Colonic mucosa (tissue), 4 donors: ENCODE measurements at places on chromosomes 6 and 20. TPM values are rescaled to one million over a fixed set of nuclear protein-coding genes. Genes with fewer than 3 reads are reported as not detected.

The TRIM10 gene
- 3.8 TPM for total RNA-seq

GRCh38 chr6:5896476-5897200, 110.1 kb downstream of the NRN1 start:
- H3K36me3 ChIP-seq: no peaks in the 10 kb centered on the region
- no peak overlapping the region for H3K4me3 ChIP-seq
- H3K27me3 ChIP-seq: no peaks in the 10 kb centered on the region
- H3K4me1 ChIP-seq: no peaks in the 10 kb centered on the region
- no peak for DNase-seq

DNA sequence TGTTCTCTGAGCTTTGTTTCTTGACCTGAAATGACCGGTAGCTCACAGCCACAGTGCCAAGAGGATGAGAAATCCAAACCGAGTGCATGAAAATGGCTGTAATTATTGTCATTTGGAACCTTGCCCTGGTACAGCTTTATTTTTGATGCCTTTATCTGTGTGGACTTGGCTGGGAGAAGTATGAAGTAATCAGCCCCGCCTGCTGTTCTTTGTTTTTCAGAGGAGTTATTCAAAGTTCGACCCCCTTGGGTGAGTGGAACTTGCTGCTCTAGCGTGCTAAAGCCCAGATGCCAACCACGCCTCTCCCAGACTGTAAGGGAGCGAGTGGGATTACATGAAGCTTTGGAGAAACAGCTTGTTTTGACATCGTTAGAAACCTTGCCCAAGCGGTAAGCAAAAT, 48.3 kb downstream of the ECT2L start:
- H3K27ac ChIP-seq: no peak overlapping the region
- no peaks in the 10 kb centered on the region for H3K27me3 ChIP-seq
- no peaks in the 10 kb centered on the region for H3K4me1 ChIP-seq

GRCh38 chr6:27129095-27129815, 118.2 kb upstream of the PRSS16 start:
- no peak for DNase-seq
- no peak overlapping the region for H3K4me3 ChIP-seq
- H3K27ac ChIP-seq: no peak overlapping the region
- H3K4me1 ChIP-seq: no peaks in the 10 kb centered on the region

The FAM217A gene
- total RNA-seq: not detected

- peaks cover 9% of the 10 kb centered on the region for H3K4me1 ChIP-seq
- H3K36me3 ChIP-seq: no peaks in the 10 kb centered on the region
- DNase-seq: no peak
- no peak overlapping the region for H3K27ac ChIP-seq
Observed at GRCh38 chr20:45826381-45827019, 612 bp downstream of the TNNC2 start.

DNA sequence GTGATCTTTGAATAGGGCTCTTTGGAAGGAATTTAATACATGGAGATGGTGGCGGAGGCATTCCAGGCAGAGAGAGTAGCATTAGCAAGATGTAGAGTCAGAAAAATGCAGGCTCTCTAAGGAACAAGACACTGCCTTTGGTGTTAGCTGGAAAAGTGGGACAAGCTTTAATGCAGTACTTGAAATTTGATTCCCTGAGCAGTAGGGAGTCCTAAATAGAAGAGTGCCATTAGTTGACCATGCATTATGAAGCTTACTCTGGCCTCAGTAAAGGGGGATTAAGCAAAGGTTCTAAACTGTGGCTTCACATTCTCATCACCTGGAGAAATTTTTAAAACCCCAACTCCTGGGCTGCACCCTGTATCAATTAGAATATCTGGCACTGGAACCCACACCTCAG, 494.8 kb upstream of the SOX4 start:
- no peaks in the 10 kb centered on the region for H3K27me3 ChIP-seq
- H3K4me1 ChIP-seq: no peaks in the 10 kb centered on the region
- H3K27ac ChIP-seq: no peak overlapping the region
- H3K36me3 ChIP-seq: no peaks in the 10 kb centered on the region
- H3K4me3 ChIP-seq: no peak overlapping the region

The ASXL1 gene
- total RNA-seq: 40.4 TPM

DNA sequence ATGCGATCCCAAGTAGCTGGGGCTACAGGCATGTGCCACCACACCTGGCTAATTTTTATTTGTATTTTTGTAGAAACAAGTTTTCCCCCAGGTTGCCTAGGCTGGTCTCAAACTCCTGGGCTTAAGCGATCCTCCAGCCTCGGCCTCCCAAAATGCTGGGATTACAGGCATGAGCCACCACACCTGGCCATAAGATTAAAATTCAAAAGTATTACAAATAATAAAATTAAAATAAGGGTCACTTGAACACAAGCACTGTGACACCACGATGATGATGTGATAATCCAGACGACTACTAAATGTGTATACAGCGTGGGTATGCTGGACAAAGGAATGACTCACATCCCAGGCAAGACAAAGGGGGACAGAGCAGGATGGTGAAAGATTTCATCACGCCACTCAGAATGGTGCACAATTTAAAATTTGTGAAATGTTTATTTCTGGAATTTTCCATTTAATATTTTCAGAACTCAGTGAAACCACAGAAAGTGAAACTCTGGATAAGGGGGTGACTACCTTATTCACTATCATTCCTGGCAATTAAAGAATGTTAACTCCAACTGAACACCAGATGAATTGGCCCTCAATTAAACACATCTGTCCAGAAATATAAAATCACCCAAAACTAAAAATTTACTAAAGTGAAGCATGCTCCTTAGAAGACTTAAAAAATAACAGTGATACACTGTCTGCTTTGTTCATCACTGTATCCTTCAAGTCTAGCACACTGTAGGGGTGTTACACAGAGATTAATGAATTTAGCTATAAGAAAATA, 13.1 kb downstream of the B4GALT5 start:
- no peak for DNase-seq
- H3K4me3 ChIP-seq: no peak overlapping the region
- no peaks in the 10 kb centered on the region for H3K27me3 ChIP-seq
- H3K4me1 ChIP-seq: peaks cover 3% of the 10 kb centered on the region
- H3K27ac ChIP-seq: no peak overlapping the region

GRCh38 chr6:137829641-137830083, 37.4 kb upstream of the TNFAIP3 start:
- H3K27me3 ChIP-seq: no peaks in the 10 kb centered on the region
- no peaks in the 10 kb centered on the region for H3K4me1 ChIP-seq
- no peak overlapping the region for H3K27ac ChIP-seq
- no peak for DNase-seq
- H3K4me3 ChIP-seq: no peak overlapping the region
- no peaks in the 10 kb centered on the region for H3K36me3 ChIP-seq

The PACSIN1 gene
- 0.05 TPM for total RNA-seq

The BTN2A1 gene
- total RNA-seq: 27.8 TPM

The MYT1 gene
- 0.22 TPM for total RNA-seq

- no peaks in the 10 kb centered on the region for H3K27me3 ChIP-seq
- no peaks in the 10 kb centered on the region for H3K4me1 ChIP-seq
- DNase-seq: no peak
- no peaks in the 10 kb centered on the region for H3K36me3 ChIP-seq
Observed at GRCh38 chr20:54364365-54364764, 111.0 kb upstream of the DOK5 start.

DNA sequence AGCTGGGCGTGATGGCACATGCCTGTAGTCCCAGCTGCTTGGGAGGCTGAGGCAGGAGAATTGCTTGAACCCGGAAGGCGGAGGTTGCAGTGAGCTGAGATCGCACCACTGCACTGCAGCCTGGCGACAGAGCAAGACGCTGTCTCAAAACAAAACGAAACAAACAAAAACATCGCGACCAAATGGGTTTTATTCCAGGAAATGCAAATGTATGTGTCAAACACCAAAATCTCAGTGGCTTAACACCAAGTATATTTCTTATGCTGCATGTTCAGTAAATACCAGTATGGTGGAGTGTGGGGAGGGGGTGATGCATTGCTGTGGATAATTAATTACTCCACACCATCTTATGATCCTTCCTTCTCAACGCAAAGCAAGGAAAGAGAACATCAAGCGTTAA, 28.1 kb downstream of the ACTR5 start:
- H3K27me3 ChIP-seq: no peaks in the 10 kb centered on the region
- H3K36me3 ChIP-seq: no peaks in the 10 kb centered on the region
- H3K4me3 ChIP-seq: no peak overlapping the region
- DNase-seq: no peak

The PLG gene
- 0.16 TPM for total RNA-seq

DNA sequence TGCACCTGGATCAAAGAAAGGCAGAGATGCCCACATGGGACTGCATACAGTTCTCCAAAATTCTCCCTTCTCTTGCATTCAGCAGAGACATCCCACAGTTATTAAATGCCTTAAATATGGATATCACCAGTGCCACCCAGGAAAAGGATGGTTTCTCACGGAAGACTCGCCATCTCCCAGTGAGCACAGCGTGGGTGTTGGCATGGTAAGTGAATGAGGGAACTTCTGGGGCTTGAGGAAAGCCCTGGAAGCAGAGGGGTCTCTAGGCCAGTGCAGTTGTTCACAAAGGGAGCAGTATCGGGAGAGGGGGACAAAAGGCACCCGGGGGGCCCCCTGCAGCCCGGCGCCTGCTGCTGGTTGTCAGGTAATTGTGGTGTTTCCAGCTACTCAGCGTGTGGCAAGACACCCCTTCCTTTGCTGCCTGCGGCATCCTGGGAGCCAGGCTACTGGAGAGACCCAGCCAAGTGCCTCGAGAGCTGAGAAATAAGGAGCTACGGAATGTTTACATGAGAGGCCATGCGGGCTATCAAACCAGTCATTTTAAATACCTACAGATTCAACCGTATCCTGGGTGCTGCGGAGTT, 125.4 kb downstream of the PXDC1 start:
- no peaks in the 10 kb centered on the region for H3K27me3 ChIP-seq
- no peaks in the 10 kb centered on the region for H3K36me3 ChIP-seq
- DNase-seq: no peak
- no peaks in the 10 kb centered on the region for H3K4me1 ChIP-seq
- no peak overlapping the region for H3K4me3 ChIP-seq

- no peak for DNase-seq
- H3K4me1 ChIP-seq: no peaks in the 10 kb centered on the region
- H3K36me3 ChIP-seq: no peaks in the 10 kb centered on the region
Observed at GRCh38 chr6:100023798-100024197, 29.8 kb upstream of the MCHR2 start.

The TMEM170B gene
- 2.2 TPM for total RNA-seq

The RSPH9 gene
- not detected for total RNA-seq

The BICRAL gene
- 15.3 TPM for total RNA-seq

The AP5S1 gene
- total RNA-seq: 11.7 TPM

DNA sequence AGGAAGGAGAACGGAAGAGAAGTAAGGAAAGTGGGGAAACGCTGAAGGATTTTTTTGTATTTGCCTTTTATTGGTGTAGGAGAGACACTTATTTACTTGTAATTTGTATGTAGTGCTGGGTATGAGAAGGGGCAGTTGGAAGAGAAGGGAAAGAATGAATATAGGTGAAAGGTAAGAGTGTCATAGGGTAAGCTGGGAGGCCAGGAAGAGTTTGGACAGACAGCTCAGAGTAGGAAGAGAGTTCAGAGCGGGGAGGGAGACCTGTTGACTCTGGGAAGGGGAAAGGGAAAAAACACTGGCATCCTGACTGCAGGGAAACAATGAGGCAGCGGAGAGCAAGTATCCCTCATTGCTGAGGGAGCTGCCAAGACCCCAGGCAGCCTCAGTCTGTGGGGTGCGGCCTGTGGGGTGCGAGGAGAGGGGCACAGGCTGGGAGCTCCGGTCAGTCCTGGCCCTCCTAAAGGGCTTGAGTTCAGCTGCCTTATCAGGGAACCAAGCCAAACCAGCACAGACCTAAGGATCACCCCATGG, 3.1 kb downstream of the TRAF3IP2 start:
- peaks cover 24% of the 10 kb centered on the region for H3K4me1 ChIP-seq
- no peak overlapping the region for H3K4me3 ChIP-seq
- H3K36me3 ChIP-seq: no peaks in the 10 kb centered on the region
- H3K27ac ChIP-seq: peak overlapping the region; percentile 99
- H3K27me3 ChIP-seq: no peaks in the 10 kb centered on the region

GRCh38 chr6:4029687-4030086, 49.2 kb downstream of the FAM217A start:
- no peak overlapping the region for H3K4me3 ChIP-seq
- H3K27me3 ChIP-seq: no peaks in the 10 kb centered on the region
- no peaks in the 10 kb centered on the region for H3K36me3 ChIP-seq
- no peaks in the 10 kb centered on the region for H3K4me1 ChIP-seq

The PSORS1C2 gene
- not detected for total RNA-seq

DNA sequence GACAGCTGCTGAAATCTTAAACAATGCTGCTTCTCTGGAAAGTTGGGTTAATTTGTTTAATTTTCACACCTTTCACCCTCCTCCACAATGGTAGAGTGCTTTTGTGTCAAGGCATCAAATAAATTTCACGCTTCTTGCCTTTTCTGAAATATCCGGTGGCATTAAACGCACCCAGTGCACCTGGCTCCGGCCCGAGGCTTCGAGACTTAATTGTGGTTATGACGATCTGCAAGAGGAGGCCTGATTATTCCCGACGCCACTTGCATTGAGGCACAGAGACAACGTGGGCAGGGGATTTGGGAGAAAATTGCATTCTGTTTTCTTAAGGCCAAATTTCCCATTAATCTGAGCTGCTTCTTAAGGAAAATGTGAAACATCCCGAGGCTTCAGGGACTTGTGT, 152.2 kb downstream of the CDH4 start:
- H3K4me3 ChIP-seq: no peak overlapping the region
- DNase-seq: no peak
- no peaks in the 10 kb centered on the region for H3K4me1 ChIP-seq
- H3K36me3 ChIP-seq: no peaks in the 10 kb centered on the region
